ENCODE measurements at places on chromosomes 3 and 15.

DNA sequence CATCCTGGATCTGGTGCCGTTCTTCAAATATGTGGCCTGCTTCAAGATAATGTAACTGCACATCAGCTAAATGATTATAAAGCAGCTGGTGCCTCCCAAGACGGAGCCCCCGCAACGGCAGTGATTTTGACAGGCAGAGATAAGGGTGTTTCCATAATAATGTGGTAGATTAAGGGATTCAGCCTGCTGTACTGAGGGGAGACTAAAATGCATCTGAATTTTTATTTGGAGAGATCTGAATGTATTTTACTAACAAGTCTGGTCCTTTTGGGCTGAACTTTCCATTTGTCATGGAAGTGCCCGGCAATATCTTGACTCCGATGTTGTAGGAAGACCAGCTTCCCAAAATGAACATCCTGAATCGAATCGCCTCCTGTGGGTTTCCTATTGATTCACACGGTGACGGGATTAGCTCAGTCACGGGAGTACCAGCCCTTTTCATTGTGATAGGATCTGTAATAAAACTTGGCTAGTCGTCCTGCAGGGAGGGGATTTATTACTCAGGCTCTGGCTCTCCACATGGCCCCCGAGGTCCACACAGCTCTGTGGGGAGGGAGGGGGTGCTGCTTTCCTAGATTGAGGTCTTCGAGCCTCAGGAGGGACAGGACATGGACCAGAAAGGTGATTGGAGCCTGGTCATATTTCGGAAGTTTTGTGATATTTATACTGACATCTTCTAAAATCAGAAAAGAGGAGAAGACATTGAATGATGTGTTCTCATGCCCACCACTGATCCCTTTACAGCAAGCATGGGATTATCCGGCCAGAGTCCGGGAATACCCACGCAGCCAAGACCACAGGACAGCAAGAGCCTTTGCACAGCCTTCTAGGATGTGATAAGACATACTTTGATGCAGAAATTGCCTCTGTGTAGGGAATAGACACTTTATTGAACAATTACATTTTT lies 2.5 kb upstream of the PCSK6 start:
- no peak for DNase-seq

DNA sequence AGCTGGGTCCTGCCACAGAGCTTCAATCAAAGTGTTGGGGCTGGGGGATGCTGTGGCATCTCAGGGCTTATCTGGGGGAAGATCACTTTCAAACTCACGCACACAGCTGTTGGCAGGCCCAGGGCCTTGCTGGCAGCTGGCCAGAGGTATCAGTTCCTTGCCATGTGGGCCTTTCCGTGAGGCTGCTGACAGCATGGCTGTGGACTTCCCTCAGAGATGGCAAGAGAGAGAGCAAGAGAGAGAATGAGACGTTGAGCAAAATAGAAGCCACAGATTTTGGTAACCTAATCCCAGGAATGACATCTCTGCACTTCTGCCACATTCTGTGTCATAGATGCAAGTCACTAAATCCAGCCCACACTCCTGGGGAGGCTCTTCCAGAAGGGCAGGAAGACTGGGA lies 91.0 kb downstream of the TPRG1 start:
- DNase-seq = no peak

GRCh38 chr3:45603226-45603625 lies 8.7 kb downstream of the LIMD1 start:
- DNase-seq = no peak

DNA sequence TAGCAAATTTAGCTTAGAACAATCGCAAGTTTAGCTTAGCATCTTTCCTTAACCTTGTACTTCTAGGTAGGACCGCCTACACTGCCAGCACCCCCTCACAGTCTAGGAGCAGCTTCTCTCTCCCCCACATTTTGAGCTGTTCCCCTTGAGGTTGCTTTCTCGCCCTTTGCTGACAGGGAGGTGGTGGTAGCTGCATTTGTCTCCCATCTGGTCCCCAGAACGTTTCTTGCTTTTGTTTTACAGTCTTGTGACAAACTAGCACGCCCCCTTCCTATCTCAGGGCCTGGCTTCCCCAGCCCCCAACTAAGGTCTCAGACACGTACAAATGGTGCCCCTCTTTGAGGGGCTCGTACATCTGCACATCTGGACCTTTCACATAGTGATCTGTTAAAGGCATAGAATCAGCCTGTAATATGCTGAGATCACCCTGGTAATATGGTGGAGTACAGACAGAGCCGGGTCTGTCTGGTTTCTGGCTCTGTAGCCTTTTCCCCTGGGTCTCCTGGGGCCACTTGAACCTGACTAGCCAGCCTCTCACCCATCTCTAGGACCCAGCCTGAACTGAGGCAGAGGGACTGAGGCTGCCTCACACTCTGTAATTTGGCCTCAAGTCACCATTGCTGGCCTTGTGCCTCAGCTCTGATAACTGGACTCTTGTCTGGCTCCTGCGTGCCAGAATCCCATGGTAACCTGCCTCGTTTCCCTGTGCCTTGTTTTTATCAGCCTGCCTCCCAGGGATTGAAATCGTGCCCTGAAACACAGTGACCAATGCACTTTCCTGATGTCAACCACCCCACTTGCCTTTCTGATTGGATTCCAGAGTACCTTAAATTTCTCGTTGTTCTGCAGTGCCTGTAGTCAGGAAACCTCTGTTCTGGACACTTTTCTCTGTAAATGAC lies 27.7 kb downstream of the CRTC3 start:
- DNase-seq = no peak

DNA sequence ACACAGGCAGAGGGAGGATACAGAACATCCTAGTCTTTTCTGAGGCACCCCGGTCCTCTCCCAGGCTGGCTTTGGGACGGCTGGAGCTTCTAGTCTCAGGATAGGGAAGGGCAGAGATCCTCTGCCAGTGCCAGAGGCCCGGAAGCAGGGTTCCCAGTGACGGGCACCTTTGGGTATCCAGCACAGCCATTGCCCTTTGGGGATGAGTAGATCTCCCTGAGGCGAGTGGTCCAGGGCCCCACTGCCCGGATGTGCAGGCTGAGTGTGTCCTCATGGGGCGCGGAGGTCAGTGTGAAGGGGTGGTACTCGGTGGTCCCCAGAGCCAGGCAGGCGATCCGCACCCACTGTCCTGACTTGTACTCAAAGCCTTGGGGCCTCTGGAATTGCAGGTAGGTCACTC lies 18.3 kb downstream of the DUOX2 start:
- DNase-seq = no peak

GRCh38 chr3:77179762-77180161 lies 139.9 kb downstream of the ROBO2 start:
- DNase-seq = no peak

DNA sequence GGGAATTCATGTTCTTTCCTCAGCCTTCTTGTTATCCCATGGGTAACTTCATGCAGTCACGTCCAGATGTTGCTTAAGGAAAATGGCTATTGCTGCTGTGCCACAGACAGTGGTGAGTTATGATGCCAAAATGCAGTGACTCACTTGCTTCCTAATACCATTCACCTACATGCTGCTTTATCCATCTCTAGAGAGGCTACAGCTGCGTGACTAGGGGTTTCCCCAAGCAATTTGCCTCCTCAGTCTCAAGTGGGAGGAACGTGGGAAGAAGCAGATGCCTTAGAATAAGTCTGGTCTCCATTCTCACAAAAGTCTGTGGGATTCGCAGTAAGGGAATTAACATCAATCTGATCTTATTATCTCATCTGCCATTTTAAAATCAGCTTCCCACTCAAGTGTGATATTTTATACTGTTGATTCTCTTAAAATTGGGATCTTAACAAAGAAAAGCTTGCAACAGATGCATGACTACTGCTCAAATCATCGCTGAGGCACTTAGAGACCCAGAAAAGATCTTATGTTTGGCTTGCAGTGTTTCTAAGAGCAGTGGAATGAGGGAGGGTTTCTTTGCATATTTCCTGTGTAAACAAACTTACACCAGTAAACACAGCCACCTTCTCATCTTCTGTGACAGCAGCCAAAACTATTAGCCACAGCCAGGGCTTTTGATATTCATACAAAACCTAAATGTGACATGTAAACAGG lies 62.0 kb upstream of the ACP3 start:
- DNase-seq = no peak

DNA sequence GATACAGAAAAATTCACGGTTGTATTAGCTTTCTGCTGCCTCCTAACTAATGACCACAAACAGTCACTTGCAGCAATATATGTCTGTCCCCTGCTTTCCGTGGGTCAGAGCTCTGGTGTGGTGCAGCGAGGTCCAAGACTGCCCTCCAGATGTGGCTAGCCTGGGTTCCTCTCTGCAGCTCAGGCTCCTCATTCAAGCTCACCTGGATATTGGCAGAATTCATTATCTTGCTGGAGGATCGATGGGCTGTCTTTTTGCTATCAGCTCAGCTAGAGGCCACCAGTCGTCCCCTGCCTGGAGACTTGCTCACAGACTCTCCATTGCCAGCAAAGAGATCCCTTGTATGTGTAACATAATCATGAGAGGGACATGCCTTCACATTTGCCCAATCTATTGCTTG lies 12.8 kb upstream of the PLXNA1 start:
- DNase-seq = no peak

DNA sequence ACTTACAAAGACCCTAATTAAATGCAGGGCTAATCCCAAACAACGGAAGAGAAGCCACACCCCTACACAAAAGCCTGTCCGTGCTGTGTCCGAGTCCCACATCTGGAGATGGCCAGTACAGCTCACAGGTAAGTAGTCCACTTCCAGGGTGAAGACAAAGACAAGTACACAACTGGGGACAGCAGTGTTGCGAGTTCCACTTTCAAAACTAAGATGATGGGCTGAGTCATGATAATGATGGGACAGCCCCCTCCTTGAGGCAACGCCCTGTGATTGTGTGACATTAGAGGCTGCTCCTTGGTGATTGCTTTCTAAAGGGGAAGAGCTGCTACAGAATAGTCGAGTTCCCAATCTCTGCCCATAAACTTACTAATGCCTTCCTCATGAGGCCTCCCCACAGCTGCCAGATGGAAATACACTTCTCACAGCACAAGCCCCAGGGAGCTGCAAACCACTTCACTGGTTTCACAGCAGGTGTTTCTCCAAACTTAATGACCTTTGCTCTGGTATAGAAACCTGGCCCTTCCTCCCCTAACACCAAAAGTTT lies 27.6 kb downstream of the RFT1 start:
- DNase-seq = peak; percentile 49

- no peak for DNase-seq
Measured at GRCh38 chr3:57691411-57692132, 1.3 kb downstream of the DENND6A start.

- DNase-seq = no peak
Measured at GRCh38 chr15:31050953-31051352, 50.6 kb downstream of the TRPM1 start.

- no peak for DNase-seq
Measured at GRCh38 chr3:145005427-145005826, 1033.8 kb downstream of the DIPK2A start.

GRCh38 chr3:11236588-11237461 lies 35.4 kb upstream of the ATG7 start:
- peak; percentile 79 for DNase-seq

GRCh38 chr3:150439657-150440056 lies 31.6 kb downstream of the TSC22D2 start:
- no peak for DNase-seq

DNA sequence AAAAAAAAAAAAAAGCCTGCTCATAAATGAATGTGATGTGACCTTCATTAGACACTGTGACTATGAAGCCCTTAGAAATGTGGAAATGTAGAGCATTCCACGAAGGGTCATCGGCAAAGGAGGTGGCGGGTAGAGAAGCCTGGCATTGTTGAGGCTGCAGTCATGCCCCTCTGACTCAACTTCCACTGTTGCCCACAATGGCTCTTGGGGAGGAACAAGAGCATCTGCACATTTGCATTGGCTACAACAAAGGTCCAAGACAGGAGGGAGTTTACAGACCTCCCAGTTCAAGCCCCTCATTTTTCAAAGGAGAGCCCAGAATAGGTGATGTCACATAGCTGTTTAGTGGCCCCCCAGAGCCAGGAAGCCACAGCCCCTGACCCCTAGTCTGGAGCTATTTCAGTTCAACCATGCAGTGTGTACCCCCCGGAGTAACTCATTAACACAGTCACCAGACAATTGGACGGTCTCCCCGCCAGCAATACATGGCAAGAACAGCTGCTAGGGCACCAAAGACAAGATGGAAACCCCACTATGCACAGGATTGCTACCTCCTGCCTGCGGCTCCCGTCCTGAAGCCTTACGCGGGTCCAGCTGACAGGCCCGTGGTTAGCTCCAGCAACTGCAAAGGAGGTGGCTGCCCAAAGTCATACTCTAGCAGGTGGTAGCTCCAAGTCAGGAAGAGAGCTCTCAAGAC lies 56.2 kb downstream of the SH3BP5 start:
- DNase-seq = no peak

- DNase-seq = no peak
Measured at GRCh38 chr3:177421481-177421785, 224.2 kb upstream of the TBL1XR1 start.

GRCh38 chr15:78425643-78426042 lies 12.4 kb upstream of the IREB2 start:
- no peak for DNase-seq

DNA sequence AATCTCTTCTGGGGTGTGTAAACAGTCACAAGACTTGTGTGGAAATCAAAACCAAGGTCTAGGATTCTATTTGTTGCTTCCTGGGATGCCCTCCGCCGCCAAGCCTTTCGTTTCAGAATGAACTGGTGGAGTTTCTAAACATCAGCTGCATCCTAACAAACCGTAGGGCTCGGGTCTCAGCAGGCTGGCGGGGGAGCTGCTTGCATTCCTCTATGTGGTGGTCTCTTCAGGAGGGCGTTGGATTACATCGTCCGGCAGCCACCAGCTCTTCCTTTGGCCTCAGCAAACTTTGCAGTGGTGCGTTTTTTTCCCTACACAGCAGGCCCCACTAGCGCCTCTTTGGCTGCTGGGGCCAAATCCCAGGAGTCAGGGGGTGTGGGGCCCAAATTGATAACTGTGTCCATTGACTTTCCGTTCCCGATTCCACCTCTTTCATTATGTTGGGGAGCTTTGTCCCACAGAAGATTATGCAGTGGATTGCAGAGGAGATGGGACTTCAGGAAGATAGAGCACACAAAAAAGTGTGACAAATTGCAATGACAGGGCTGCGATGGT lies 390.0 kb upstream of the NR2F2 start:
- DNase-seq = no peak

GRCh38 chr3:35954413-35954812 lies 315.1 kb downstream of the ARPP21 start:
- DNase-seq = no peak

- DNase-seq = peak; percentile 11
Measured at GRCh38 chr3:121431726-121432517, 113.9 kb downstream of the POLQ start.

DNA sequence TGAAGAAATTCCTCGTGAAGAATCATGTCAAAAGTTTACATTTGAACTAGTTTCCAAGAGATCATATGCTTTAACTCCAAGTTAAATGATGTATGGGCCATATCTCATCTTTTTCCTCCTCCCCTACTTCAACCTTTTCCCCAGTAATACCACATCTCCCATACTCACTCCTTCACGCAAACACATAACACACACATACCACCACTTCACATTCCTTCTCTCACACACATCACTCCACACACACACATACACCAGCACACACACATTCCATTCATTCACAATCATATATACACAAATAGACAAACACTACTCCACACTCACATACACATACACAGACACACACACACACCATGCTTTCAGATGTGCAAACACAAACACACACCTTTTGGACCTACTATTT lies 769.0 kb upstream of the NR2F2 start:
- no peak for DNase-seq
